GM23248 (cell line): ENCODE measurements at places on chromosomes 1 and 21. TPM values are rescaled to one million over a fixed set of nuclear protein-coding genes. Genes with fewer than 3 reads are reported as not detected.

ZNF124 gene
- total RNA-seq: 14.1 and 15.6 TPM in 2 replicates

CA14 gene
- not detected in 2 replicates for total RNA-seq

RGS5 gene
- 2.7 and 6.8 TPM in 2 replicates for total RNA-seq

OR10J1 gene
- total RNA-seq: not detected in 2 replicates

KCNJ15 gene
- total RNA-seq: 1.2 and 2.1 TPM in 2 replicates

KCNJ9 gene
- total RNA-seq: 0.13 TPM in 1 of 2 replicates, not detected in the other

KCNT2 gene
- 0.32 and 0.76 TPM in 2 replicates for total RNA-seq

CRNN gene
- not detected in 2 replicates for total RNA-seq

LCE3D gene
- 0.51 TPM in 1 of 2 replicates, not detected in the other for total RNA-seq

MATN1 gene
- total RNA-seq: 0.32 TPM in 1 of 2 replicates, not detected in the other

OR6N1 gene
- not detected in 2 replicates for total RNA-seq

SELENOF gene
- 203 and 280 TPM in 2 replicates for total RNA-seq

IGSF21 gene
- not detected in 2 replicates for total RNA-seq

REN gene
- total RNA-seq: not detected in 2 replicates

PGBD5 gene
- 0.32 and 3.8 TPM in 2 replicates for total RNA-seq

CASZ1 gene
- total RNA-seq: under 0.01 and 0.54 TPM in 2 replicates

DIP2A gene
- total RNA-seq: 13.1 and 14.3 TPM in 2 replicates

DENND2C gene
- total RNA-seq: 5.9 and 6.8 TPM in 2 replicates

EVA1C gene
- total RNA-seq: 0.89 and 2.2 TPM in 2 replicates

A3GALT2 gene
- not detected in 2 replicates for total RNA-seq

DMRTB1 gene
- total RNA-seq: not detected in 2 replicates

SPATA46 gene
- not detected in 2 replicates for total RNA-seq

ADAMTS5 gene
- total RNA-seq: 9.6 and 11.8 TPM in 2 replicates

EPS8L3 gene
- total RNA-seq: not detected in 2 replicates

ID3 gene
- total RNA-seq: 332 and 376 TPM in 2 replicates

C1orf210 gene
- not detected in 2 replicates for total RNA-seq

HAPLN2 gene
- not detected in 2 replicates for total RNA-seq

LYPD8 gene
- total RNA-seq: not detected in 2 replicates

GSTM5 gene
- 1.5 and 2.4 TPM in 2 replicates for total RNA-seq

GNG4 gene
- total RNA-seq: 0.32 and 2.0 TPM in 2 replicates

LRRIQ3 gene
- total RNA-seq: 0.11 TPM in 1 of 2 replicates, not detected in the other

PGLYRP3 gene
- not detected in 2 replicates for total RNA-seq

OR2T34 gene
- total RNA-seq: not detected in 2 replicates
